ENCODE measurements at places on chromosomes 1 and 21. TPM values are rescaled to one million over a fixed set of nuclear protein-coding genes. Genes with fewer than 3 reads are reported as not detected.

GRCh38 chr1:44294588-44295007, 60.5 kb downstream of the ERI3 start:
- DNase-seq = no peak

- no peak for DNase-seq
Measured at GRCh38 chr1:22750685-22751051, 40.0 kb downstream of the EPHB2 start.

DNA sequence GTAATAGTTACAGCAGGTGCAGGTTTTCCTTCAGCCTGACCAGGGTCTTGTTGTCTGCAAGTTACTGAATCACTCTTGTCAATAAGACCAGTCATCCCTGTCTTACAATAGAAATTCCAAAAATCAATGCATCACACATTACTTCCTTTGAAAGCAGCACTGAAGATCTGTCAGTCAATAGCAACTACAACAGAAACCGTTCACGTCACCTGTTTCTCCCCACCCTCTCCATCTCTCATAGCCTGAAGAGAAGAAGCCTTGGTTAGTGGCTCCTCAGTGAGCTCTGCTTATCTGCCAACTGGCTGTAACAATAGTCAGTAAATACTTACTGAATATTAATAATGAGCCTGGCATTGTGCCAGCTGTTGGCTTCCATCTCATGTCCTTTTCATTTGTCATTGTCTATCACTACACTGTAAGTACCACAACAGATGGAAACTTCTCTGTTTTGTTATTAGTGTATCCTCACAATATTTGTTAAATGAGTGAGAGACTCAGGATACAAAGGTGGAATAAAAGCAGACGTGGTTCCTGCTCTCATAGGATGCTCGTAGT, 195.2 kb downstream of the S1PR1 start:
- no peak for DNase-seq

GRCh38 chr21:36125512-36126207, 9.2 kb upstream of the CBR3 start:
- DNase-seq = no peak

- no peak for DNase-seq
Measured at GRCh38 chr1:38991638-38992411, 749 bp downstream of the AKIRIN1 start.

DNA sequence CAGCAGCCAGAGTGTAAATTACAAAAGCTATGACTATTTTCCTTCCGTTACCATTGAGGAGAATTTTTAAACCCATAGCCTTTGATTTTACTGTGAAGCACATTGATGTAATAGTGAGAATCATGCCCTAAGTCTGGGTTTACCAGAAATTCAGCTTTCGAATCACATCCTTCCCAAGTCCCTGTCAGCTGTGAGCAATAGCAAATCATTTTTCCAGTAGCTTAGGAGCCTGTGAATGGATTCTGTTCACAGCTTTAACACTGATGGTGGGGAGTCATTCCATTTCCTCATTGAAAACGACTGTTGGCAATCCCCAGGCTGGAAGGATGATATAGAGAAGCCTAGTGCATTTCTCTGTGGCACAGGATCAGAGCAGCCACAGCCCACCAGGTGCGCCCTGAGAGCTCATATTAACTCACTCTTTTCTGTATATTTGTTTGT, 82.2 kb upstream of the C1orf105 start:
- no peak for DNase-seq

The PGLYRP4 gene
- total RNA-seq = not detected

GRCh38 chr1:24830680-24831272, 85.5 kb downstream of the CLIC4 start:
- no peak for DNase-seq

DNA sequence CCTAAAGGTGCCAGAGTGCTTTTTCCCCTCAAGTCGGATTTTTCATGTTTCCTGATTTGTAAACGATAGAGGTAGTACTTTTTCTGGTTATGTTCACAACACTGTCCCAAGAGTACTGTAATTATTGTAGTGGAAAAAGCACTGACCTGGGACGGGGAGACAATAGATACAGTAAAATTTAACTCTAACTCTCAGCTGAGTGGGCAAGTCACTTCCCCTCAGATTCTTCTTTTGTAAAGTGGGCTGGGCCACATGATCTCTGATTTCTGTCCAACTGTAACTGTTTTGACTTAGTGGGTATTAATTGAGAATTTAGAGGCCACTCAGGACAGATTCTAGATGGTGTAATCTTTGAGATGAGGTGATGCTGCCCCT, 19.1 kb downstream of the MARCKSL1 start:
- DNase-seq = no peak

DNA sequence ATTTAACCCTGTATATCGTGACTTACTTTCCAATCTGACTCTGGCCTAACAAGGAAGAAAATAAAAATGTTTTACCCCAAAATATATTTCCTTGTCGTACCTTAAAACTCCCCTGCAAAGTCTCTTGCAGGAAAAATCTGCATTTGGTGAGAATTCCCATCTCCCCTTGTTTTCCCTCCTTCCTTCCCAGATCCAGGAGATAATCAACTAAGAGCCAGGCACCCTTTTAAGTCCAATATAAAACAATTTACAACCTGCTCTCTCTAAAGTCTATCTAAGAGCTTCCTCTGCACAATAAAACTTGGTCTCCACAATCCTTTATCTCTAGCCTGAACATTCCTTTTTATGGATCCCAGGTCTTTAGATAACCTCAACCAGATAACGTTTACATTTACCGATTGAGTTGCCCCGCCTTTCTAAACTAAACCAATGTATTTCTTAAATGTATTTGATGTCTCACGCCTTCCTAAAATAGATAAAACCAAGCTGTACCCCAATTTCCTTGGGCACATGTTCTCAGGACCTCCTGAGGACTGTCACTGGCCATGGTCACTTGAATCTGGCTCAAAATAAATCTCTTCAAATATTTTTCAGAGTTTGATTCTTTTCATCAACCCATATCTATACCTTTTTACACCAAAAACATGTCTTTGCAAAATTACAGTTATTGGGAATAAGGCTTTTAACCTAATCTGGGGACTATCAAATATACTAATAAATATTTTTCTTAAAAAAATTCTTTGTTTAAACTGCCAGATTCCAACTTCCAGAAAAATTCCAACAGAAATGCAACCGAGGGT, 993 bp downstream of the DDX59 start:
- no peak for DNase-seq
